ENCODE measurements at places on chromosomes 4 and X.

DNA sequence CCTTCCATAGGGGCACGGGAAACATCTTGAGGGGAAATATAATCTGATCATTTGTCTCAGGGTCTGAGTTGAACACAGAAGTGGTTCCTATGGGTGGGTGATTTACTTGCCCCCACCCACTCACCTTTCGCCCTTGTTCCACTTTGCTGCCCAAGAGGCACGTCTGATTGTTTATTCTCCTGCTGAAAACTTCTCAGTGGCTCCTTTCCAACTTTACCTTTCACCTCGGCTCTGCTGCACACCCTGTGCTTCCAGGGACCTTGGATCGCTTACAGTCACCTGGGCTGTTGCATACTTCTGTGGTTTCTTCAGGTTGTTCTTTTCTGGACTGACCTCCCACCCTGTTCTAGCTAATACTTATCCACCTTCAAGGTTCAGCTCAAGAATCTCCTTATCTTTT is 213.4 kb upstream of the JADE1 start:
- no peak for DNase-seq

GRCh38 chr4:45475548-45475947 is 648.3 kb downstream of the GABRG1 start:
- no peak for DNase-seq

- no peak for DNase-seq
These were observed 462.3 kb upstream of the ADGRL3 start for GRCh38 chr4:60737858-60738257.

- no peak for DNase-seq
These were observed 143.5 kb downstream of the TSPAN5 start for GRCh38 chr4:98514741-98515469.

DNA sequence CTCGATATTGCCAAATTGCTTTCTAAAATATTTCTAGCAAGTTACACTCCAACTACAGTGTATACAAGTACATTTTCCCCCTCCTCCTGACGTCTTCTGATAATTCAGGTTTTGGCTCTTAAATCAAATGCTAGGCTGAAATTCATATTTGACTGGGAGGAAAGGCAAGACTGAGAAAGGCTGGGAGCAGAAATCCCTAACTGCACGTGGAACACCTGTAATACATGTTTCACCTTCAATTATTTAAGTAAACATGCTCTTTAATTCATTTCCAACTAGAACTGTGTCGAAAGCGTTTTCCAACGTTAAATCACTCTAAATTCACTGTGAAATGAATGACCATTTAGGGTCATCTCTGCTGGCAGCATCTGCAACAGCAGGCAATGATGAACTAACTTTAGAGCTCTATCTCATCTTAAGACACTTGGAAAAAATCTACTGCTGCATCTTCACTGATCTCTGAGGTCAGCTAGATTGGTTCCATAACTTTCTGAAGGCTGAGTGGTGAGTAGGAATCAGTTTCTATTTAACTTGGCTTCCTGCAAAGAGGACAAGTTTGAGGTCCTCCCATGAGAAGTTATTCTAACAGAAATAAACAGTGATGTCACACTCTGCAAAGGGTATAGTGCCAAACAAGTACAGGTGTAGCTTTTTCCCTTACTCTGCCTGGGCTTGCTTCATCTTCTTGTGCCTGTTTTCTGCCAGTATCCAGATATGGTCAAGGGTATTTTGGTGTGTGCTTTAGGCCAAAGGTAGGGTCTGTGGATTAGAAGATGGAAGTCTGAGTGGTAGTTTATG is 144.3 kb upstream of the PAK3 start:
- DNase-seq: no peak

DNA sequence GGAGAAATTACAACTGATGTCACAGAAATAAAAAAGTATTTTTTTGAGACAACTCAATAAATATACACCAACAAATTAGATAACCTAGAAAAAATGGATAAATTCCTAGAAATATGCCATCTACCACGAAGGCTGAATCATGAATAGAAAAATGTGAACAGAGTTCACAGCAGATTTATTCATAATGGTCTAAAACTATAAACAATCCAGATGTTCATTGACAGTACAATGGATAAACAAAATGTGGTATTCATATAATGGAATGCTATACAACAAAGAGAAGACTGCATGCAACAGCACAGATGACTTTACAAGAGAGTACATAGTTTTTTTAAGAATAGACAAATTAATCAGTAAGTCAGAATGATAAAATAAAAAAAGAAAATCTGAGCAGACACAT is 55.2 kb downstream of the CLOCK start:
- no peak for DNase-seq
